MV-4-11 (cell line): ENCODE measurements at places on chromosomes 2 and 18.
A peak's percentile ranks its signal among the peaks of the same experiment; 100 is the strongest.

- no peak for DNase-seq
These were observed 18.8 kb downstream of the FBXO41 start for GRCh38 chr2:73265298-73266060.

DNA sequence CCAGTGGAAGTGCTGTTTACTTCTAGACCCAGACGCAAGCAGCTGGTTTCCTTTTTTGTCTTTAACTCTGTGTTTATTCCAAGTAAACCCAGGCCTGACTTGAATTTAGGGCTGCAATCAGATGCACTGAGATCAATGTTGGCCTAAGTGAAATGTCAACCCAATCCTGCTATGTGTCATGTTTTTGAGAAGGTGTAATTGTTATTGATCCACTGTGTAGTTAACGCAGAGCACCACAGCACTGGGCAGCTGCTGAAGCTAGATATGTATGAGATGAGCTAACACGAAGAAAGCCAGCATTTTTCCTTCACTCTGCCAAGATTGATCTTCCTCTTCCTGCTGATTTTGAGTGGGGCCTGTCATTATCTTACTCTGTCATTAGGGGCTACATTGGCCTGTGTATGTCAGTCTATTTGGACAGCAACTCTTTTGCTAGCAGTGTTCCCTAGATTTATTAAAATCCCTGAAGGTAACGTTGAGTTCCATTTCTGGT lies 18.9 kb upstream of the DLX1 start:
- no peak for DNase-seq

DNA sequence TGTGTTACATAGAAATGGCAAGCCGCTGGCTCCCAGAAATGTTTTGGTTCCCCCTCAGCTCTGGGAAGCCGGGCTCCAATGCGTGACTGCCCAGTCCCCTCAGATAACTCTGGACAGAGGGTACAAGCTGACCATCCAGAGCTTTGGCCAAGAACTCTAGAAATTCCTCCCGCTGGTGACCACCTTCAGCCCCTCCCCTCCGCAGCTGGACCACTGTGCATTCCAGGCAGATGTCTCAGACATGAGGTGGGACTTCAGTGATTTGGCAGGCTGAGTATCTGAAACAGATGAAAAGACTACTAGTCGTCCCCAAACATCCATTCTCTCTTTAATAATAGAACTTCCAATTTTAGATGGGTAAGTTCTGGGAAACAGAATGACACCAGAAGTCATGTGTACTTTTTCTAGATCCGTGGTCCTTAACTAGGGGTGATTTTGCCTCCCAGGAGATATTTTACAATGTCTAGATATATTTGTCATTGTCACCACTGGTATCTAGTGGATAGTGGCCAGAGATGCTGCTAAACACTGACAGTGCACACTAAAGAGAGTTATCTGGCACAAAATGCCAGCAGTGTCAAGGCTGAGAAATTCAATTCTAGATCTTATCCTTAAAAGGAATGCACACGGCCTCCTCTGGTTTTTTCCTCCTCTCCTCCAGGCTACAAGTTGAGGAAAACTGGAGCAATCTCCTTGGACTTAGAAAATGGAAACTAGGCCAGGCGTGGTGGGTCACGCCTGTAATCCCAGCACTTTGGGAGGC lies 294.3 kb downstream of the SRBD1 start:
- no peak for DNase-seq

- DNase-seq, result peak; percentile 0
These were observed 965 bp upstream of the ELOA2 start for GRCh38 chr18:47036298-47036874.

GRCh38 chr2:48322251-48322650 lies 207.7 kb upstream of the STON1 start:
- DNase-seq, result peak; percentile 4

GRCh38 chr2:71531522-71532047 lies 78.2 kb downstream of the DYSF start:
- no peak for DNase-seq

DNA sequence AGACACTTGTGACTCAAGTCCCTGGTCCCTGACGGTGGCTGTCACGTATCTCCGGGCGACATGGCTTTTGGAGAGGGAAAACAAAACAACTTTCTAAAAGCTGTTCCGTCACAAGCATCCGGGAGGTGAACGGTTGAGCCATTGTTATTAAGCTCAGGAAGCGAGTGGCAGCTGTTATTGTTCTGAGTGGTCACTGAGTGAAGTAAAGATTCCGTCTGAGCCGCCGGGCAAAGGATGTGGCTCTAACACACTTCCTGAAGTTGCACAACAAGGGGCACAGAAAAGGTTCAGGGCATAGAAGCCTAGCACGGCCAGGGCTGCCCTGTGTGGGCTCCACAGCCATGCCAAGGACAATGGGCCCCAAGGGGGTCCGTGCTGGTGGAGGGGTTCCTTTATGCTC lies 24.3 kb downstream of the INPP5D start:
- peak; percentile 98 for DNase-seq

- DNase-seq, result no peak
These were observed 33.9 kb upstream of the FOSL2 start for GRCh38 chr2:28358668-28359201.

DNA sequence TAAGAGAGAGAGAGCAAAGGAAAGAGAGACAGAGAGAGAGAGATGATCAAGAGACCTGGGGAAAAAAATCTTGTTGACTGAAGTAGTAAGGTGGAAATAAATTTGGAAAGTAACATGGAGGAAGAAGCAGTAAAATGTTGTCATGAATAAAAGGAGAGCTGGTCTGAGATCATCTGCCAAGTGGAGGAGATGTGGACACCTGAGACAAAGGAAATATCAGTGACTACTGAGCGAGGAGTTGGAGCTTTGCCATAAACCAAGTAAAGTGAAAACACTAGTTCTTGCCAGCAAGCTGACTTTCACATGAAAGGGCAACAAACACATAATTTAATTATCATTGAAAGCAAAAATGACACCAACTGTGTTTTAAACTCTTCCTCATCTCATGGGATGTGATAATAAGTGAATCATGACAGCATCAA lies 49.0 kb upstream of the DSG1 start:
- no peak for DNase-seq
